ENCODE measurements at places on chromosomes 3 and 15.

GRCh38 chr3:159913712-159914414 lies 74.8 kb upstream of the IL12A start:
- no peak for DNase-seq

GRCh38 chr3:17752436-17752835 lies 10.0 kb upstream of the TBC1D5 start:
- no peak for DNase-seq

DNA sequence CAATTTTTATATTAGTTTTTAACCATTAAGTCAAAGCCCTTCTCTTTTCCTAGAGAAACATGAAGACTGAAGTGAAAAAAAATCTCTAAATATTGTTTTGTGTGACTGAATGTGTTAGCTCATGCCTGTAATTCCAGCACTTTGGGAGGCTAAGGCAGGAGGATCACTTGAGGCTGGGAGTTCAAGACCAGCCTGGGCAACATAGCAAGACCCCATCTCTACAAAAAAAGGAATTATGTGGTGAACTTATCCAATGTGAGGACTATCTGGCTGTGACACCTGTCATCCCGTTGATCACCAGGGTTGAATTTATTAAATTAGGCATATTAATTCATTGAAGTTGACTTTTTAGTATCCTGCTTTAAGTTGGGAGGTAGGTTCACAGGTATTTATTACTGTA lies 13.0 kb downstream of the SMC4 start:
- DNase-seq, result no peak

- no peak for DNase-seq
Measured at GRCh38 chr3:174462916-174463315, 396.2 kb upstream of the NAALADL2 start.

DNA sequence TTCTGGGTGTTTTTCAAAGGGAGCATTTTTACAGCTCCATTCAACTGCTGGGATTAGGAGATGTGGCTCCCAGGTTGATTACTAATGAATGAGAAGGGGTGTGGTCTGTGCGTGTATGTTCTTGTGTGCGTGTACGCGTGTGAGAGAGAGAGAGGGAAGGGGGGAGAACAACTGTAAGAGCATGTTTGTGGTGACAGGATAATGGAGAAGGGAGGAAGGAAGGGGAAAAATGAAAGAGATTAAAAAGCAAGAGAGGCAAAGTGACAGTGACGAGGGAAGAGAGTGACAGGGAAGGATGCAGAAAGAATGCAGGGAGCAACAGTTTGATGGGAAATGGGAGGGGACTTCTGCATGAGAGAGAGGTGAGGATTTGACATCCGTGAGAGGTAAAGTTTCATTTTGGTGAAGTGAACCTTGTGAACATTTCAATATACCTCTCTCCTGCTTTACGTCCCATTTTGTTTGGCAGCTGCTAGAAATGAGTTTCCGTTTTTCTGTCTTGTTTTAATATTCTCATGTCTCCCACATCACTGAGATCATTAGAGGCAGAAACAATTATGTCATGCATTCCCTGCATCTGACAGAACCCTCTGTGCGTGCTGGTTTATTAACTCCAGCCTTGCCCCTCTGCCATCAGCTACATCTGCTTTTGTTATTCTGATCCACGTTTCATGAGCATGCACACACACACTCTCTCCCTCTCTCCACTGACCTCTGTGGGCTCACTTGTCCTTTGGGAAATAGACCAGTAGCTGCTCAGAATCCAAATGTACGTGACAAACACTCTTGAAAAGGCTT lies 161.6 kb downstream of the GAP43 start:
- DNase-seq, result no peak

- no peak for DNase-seq
Measured at GRCh38 chr15:27776501-27776900, 322.6 kb downstream of the OCA2 start.

DNA sequence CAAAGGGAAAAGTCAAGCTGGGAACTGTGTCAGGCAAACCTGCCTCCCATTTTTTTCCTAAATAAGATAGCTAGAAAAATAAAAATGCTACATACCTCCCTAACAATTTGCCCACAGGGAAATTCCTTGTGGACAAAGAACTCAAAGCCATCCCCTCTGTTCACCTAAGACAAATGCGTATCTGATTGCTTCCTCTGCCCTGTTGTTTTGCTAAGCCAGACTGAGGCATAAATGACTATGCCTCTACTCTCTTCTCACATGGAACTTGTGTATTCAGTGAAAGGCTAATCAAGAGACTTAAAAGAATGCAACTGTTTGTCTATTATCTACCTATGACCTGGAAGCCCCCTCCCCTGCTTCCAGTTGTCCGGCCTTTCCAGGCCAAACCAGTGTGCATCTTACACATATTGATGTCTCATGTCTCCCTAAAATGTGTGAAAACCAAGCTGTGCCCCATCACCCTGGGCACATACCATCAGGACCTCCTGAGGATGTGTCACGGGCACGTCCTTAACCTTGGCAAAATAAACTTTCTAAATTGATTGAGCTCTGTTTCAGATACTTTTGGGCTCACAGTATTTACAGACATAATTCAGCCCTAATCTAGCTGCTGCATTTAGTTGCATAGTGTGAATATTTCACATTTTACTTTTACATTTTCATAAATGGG lies 15.8 kb downstream of the CHD2 start:
- no peak for DNase-seq

GRCh38 chr15:96521386-96521785 lies 190.9 kb downstream of the NR2F2 start:
- DNase-seq, result no peak

DNA sequence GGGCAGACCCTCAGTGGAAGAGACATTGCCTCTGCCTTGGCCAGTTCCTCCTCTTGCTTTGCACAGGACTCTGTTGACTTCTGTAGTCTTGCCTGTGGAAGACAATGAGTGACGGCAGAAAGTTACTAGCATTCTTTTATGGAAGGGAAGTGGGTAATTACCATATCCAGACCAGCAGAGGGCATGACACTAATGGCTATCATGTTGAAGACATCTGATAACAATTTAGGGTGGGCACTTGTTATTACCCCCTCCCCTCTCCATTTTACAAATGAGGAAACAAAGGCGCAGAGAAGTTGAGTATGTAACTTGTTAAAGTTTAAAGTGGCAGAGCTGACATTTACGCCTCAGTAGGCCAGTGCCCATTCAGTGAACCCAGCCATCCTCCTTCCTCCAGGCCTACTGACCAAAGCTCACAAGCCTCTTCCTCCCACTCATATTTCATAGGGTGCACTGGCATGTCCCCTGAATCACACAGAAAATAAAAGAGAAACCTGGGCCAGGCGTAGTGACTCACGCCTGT lies 48.2 kb upstream of the FMN1 start:
- DNase-seq, result peak; percentile 51

- no peak for DNase-seq
Measured at GRCh38 chr15:38593524-38593923, 28.9 kb upstream of the RASGRP1 start.

DNA sequence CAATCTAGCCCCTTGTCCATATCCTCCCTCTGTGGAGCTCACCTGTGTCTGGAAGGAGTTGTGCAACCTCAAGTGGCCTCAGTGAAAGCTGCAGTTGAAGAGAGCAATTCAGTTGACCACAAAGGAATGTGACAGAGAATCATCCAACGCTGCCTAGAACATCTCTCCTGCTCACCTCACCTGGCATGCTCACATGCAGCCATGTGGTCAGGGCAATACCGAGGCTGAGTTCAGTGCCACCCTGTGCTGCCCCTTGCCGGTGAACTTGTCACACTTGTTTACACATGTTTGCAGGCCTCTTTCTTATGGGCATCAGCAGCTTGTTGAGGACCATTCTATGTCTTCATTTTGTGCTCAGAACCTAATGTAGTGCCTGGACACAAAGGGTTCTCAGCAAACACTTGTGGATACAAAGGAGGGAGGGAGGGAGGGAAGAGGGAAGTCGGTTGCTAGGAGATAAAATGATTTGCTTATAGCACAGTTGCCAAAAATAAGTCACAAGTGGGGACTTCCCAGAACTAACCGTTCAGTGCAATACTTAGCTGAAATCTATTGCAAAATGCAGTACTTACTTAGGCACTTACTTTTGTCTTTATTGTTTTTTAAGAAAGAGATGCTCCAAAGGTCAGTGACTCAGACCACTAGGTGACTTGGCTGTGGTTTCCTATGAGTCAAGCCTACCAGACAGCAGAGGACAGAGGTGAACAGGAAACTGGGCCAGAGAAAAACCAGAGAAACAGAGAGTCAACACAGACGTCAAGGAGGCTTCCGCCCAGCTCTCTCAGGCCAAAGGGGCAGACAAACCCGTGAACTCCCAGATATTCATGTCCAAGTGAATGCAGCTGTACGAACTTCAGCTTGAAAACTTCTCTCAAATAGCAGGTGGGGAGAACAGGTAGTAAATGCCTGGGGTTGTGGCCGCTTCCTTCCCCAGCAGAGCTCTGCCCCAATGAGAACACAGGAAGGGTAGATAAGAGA lies 227.8 kb upstream of the CTNNB1 start:
- DNase-seq, result peak; percentile 81

GRCh38 chr15:68620721-68621527 lies 42.1 kb downstream of the CORO2B start:
- DNase-seq, result no peak

- no peak for DNase-seq
Measured at GRCh38 chr3:169118666-169119370, 544.7 kb downstream of the MECOM start.

- DNase-seq, result no peak
Measured at GRCh38 chr3:79018265-79018664, 749.5 kb downstream of the ROBO1 start.

DNA sequence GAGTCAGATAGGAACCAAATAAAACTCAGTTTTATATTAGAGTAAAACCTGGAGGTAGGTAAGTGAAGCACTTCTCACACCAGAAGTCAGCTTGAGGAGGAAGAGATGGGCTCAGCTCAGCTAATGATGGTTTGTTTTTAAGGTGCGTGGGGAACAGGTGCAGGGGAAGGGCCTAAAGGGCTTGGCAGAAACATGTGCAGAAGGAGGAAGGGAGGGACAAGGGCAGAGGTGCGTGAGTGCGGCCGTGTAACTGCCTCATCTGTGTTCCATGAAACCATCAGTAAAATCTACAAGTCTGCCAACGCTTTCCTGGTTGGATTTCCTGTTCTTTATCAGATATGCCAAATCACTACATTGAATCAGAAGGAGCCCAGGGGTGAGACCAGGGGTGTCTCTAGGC lies 19.9 kb downstream of the FYCO1 start:
- no peak for DNase-seq

GRCh38 chr15:39692356-39693327 lies 90.0 kb downstream of the FSIP1 start:
- no peak for DNase-seq

DNA sequence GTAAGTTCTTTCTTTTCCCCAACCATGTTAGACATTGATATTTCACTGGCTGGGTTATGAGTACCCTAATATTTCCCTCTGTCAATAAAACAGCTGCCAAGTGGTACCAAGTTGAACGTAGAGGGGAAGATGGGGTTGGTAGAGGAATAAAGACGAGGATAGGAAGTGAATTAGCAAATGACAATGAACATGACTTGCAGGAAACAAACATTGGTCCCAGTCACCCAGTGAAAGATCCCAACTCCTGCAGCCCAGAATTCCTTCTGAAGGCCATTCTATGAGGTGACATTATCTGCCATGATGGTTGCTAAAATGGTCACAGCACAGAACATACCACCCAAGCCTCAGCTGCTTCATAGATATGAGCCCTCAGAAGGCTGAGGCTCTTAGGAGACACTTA lies 159.0 kb upstream of the CTNNB1 start:
- DNase-seq, result no peak

DNA sequence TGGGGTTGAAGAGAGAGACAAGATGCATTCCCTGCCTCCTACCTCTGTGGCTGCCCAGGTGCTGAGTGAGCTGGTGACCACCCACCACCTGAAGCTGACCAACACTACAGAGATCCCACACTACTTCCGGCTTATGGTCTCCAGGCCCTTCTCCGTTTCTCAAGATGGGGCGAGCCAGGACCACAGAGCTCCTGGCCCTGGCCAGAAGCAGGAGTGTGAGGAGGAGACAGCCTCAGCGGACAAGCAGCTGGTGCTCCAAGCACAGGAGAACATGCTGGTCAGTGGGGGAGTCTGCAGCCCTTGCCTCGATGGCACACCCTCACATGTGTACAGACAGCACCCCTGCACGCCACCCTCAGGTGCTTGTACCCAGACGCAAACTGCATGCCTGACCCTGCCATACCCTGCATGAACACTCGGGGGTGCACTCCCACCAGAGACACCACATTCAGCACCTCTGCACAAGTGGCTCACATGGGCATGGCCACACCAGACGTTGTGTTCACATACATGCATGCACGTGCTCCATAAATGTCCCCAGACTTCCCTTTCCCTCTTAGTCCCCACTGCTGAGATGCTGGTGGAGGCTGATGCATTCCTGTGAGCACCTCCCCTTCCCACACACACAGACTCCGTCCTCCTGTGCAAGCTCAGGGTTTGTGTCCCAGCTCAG lies 19.0 kb downstream of the ACAA1 start:
- DNase-seq, result peak; percentile 85

DNA sequence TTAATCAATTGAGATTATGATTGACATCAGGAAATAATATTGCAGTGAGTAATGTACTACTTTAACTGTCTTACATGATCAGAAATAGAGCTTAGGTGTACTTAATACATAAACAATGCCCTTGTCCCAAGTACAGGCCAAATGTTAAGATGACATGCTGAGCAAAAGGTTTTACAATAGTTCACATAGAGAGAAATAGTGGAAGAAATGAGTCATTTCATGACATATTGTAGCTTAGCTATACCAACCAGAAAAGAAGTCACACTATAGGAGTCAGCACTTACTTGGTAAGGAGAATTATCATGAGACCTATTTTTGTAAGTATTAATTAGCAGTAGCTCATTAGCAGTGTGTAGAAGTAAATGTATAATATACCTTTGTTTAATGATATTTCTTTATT lies 96.4 kb upstream of the NANOGP8 start:
- DNase-seq, result no peak

DNA sequence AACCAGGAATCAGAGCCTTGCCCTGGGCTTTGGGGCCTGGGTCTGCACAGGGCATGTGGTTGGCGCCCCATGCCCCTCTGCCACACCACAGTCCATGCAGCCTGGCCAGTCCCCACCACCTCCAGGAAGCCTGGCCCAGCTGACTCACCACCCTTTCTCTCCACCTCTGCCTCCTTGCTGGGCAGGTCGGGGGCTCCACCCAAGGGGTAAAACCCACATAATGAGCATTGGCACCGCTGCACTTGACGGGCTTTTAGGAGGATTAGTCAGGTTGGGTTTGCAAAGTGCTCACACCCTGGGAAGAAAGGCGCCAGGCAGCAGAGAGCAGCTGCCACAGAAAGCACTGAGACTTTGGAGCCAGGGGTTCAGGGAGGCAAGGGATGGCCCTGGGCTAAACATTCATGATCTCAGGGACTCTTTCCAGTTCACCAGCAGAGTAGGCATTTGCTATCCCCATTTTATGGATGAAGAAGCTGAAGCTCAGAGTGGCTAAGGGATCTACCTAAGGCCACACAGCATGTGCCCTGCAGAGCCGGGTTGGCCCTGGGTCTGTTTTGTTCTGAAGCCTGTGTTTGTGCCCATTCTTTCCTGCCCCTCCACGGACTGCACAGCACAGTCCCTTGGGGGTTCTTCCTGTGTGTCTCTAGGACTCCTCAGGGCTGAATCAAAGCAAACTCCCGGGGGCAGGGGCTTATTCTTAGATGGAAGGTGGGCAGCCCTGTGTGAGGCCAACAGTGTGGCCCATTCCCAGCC lies 113.4 kb downstream of the ETFA start:
- DNase-seq, result no peak

Measured in NAMALWA (cell line).